Activated naive CD4-positive, alpha-beta T cell treated with anti-CD3 and anti-CD28 coated beads for 36 hours (primary cell): ENCODE measurements at places on chromosomes 6 and 20.

- DNase-seq = peak; percentile 39
These were observed 105.8 kb downstream of the BACH2 start for GRCh38 chr6:90190752-90191395.

DNA sequence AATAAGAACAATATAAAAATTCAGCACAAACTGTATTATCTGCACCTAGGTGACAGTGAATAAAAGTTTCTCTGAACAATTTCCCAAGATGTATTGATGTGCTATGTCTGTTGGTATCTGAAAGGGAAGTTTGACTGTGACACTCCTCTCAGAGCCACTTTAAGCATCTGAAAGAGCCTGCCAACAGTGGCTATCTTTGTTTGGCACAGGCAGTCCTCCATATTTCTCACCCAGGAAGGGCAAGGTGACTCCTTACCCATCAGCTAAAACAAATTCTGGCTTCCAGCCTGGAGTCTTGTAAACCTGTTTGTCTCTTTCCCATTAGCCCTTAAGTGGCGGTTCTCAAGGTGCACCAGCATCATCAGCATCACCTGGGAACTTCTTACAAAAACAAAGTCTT is 122.4 kb upstream of the VGLL2 start:
- no peak for DNase-seq

- no peak for DNase-seq
These were observed 127.7 kb upstream of the LRFN2 start for GRCh38 chr6:40714576-40715564.

GRCh38 chr20:59165396-59165795 is 1.8 kb downstream of the ZNF831 start:
- DNase-seq = no peak

- DNase-seq = no peak
These were observed 365.9 kb upstream of the CHD6 start for GRCh38 chr20:41984031-41984430.

DNA sequence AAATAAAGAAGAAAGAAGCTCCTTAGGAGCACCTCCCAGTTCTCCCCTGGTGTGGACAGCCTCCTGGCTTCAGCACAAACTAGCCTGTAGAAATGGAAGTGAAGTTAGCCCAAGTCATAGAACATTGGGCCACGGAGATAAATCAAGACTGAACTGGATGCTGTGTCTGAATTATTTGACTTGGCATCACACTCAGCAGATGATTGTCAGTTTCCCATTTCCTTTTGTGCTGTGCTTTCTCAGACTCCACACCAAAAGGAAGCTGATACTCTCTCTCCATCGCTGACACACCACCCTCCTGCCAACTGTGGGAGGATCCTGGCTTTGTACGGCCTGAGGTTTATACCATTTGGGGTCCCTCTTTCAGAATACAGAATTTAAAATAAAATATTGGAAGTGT is 209.8 kb downstream of the TFAP2A start:
- no peak for DNase-seq

DNA sequence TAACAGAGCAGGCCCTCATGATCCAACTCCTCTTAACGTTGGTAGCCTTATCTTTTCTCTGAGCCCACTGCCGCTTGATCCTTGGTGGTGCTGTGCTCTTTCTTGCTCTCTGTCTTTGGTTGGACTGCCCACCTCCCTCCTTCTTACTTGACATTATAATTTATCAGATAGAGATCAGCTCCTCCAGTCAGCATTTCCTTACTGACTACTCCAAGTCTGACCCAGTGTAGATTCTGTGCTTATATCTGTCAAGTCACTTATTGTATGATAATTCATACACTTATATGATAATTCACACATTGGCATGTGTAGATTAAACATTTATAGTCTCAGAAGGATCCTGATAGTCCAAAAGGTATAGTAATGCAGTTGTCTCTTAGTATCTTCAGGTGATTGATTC is 18.1 kb downstream of the PTPRA start:
- DNase-seq = no peak

GRCh38 chr20:56442389-56443365 is 25.8 kb upstream of the RTF2 start:
- DNase-seq = peak; percentile 30

DNA sequence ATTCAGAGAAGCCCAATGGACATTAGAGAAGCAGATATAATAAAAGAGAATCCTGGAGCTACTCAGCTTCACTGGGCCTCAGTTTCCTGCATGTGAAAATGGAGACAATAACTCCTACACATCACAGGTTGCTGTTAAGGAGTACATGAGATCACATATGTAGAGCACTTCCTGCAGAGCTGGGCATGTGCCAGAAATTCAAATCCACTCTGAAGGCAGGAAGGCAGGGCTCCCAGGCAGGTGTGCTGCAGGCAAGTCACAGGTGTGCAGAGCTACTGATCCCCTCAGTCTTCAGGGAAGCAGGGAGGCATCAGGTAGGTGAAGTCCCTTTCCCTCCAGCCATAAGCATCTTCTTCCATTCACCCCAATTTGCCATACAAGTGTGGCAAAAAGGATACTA is 48.0 kb downstream of the DST start:
- DNase-seq = peak; percentile 37

- no peak for DNase-seq
These were observed 232.7 kb downstream of the ADGRG6 start for GRCh38 chr6:142534484-142534883.

DNA sequence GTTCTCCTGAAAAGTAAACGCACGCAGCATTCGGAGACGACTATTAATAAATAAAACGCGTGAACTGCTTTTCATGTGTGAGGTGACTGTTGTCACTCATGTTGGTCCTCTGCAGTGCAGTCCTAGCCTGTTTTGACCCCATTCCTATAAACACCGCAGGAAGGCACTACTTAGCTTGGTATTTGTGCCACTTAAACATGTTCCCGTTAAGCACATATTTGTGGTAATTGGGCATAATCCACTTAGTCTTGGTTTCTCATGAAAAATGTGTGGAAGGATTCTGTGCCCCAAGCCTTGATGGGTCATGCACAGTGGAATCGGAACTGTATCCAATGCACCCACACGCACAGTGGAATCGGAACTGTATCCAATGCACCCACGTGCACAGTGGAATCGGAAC is 313.9 kb downstream of the THBS2 start:
- DNase-seq = no peak

DNA sequence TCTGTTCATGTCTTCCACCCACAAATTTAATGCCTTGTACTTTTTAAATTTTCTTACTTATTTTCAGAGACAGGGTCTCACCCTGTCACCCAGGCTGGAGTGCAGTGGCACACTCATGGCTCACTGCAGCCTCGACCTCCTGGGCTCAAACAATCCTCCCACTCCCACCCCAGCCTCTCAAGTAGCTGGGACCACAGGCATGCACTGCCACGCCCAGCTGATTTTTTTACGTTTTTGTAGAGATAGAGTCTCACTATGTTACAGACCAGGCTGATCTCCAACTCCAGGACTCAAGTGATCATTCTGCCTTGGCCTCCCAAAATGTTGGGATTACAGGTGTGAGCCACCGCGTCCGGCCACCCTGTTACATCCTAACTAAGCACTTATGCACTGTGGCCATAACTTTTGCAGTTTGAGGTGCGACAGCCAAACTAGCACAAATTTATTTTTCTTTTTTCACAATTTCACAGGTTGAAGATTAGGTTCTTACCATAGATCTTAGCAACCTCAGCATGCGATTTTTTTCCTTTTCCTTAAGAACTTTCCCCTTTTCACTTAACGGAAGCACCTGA is 92.1 kb downstream of the EPB41L2 start:
- DNase-seq = no peak

DNA sequence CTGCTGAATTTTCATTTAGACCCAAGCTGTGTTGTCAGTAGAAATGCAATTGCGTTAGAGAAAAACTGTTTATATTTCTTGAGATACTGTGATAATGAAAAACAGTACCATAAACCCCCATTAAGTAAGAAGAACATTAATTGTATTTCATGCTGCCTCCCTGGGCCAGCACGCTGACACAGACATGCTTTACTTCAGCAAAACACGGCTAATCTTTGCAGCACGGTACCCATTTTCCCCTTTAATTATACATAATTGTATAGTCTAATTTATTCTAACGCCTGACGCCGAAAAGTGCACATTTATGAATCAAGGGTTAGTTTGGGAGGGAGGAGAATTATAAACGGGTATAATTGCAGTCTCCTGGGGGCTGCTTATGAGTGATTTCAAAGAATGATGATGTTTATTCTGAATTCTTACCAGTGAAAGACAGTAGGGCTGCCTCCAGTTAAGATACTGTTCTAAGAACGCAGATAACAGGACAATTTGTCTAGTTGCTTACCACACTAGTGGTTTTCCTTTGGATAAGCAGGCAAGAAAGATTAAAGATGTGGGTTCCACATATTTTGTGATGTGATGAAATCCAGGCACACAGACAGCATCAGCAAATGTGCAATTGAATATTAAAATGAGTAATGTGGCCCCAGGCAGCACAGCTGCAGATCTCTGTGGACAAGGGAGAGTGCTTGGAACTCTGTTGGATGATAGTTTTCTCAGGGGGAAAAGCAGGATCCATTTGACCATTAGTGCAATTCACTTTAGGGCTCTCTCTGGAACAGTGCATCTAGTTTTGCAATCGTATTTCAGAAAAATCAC is 4.7 kb upstream of the SULF2 start:
- DNase-seq = no peak

DNA sequence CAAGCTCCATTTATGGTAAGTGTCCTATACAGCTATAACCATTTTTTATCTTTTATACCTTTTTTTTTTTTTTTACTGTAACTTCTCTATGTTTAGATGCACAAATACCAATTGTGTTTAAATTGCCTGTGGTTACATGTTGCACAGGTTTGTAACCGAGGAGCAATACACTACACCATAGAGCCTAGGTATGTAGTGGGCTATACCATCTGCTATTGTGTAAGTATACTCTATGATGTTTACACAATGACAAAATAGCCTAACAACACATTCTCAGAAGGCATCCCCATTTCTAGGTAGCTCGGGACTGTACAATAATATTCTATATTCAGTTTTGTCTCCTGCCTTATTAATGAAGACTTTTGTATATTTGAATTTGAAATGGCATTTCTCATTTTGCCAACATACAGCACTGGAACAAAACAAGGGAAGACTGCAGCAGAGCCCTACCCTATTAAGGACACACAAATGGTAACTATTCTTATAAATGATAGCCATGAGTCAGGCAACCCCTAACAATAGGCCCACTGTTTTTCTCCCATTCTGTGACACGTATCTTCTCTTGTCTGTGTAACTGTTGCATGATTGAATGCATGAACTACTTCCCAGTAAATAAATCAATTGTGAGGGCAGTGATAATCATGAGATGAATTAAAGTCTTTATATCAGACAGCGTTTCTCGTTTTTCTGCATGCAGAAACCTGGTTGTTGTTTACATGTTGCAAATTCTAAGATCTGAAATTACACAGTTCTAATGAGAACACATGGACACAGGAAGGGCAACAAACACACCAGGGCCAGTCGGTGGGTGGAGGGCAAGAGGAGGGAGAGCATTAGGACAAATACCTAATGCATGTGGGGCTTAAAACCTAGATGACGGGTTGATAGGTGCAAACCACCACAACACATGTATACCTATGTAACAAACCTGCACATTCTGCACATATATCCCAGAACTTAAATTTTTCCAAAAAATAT is 173.9 kb downstream of the EPM2A start:
- DNase-seq = no peak

DNA sequence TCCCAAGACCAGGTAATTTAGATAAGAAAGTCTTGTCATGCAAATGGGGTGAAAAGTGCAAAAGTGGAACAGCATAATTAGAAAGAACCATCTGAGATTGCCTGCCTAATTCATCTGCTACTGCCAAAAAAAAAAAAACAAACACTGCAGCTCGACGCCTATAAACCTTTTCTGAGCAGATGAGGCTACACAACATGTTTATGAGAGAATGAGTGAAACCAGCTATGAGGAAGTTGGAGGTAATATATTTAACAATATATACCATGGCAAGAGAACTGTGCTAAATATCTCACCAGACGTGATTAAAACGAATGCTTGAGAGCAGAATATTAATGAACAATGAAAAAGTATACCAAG is 50.0 kb downstream of the LAMA4 start:
- no peak for DNase-seq

- DNase-seq = no peak
These were observed 386.2 kb upstream of the FLRT3 start for GRCh38 chr20:14723614-14724013.

- DNase-seq = peak; percentile 74
These were observed 657 bp downstream of the ZHX3 start for GRCh38 chr20:41316602-41317545.

DNA sequence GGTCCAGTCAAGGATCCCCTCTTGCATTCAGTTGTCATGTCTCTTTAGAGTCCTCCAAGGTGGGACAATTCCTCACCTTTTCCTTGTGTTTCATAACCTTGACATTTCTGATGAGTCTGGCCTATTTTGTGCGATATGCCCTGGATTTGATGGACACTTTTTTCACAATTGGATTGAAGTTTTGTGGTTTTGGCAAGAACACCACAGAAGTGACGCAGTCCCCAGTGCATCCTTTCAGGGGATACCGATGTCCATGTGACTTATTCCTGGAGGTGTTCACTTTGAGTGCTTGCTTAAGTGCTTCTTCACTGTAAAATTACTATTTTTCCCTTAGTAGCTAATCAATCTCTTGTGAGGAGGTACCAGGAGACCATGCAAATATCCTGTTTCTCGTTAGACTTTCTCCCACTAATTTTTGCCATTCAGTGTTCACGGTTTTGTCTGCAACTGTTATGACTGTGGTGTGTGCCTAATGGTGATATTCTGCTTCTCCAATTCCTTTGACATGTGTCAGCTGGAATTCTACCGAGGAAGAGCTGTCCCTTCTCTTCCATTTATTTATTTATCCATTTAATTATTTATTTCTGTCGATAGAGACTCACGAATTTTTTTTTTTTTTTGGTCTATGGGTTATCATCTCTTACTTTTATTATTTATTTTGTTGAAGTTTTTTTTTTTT is 30.8 kb downstream of the BPIFB4 start:
- DNase-seq = no peak

DNA sequence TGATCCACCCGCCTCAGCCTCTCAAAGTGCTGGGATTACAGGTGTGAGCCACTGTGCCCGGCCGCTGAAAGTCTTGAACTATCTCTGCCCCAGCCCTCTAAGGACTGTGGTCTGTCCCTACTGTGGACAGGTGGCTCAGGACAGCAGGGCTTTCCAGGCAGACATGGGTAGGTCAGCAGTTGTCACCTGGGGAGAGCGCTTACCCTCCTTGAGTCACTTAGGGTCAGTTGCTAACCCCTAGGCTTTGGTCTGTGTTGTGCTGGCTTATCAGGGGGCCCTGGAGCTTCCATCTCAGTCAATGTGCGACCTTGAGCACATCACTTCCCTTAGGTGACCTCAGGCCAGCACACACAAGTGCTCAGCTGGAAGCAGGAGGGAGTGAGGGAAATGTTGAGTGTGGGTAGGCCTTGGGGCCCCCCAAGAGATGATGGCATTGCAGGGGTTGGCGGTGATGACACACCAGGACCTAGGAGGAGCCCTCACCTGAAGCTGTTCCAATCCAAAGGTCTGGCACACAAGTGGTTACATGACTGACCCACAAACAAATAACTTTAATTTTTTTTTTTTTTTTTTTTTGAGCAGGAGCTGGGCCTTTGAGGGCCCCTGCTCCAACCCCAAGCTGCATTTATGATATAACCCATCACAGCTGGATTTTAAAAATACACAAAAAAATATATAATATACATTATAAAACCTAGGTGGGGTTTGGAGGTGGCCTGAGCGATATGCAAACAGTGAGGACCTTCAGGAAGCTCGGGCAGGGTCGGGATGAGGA is 5.1 kb downstream of the RPL10A start:
- DNase-seq = no peak
